ENCODE measurements at places on chromosomes 11 and 22. TPM values are rescaled to one million over a fixed set of nuclear protein-coding genes. Genes with fewer than 3 reads are reported as not detected.

Gene DDTL
- 4.5 TPM for total RNA-seq

- H3K27me3 ChIP-seq = no peaks in the 10 kb centered on the region
- no peak overlapping the region for H3K4me3 ChIP-seq
- H3K4me1 ChIP-seq = no peaks in the 10 kb centered on the region
- no peak overlapping the region for H3K27ac ChIP-seq
- no peak for DNase-seq
These were observed 8.3 kb downstream of the SMTN start for GRCh38 chr22:31089160-31090100.

DNA sequence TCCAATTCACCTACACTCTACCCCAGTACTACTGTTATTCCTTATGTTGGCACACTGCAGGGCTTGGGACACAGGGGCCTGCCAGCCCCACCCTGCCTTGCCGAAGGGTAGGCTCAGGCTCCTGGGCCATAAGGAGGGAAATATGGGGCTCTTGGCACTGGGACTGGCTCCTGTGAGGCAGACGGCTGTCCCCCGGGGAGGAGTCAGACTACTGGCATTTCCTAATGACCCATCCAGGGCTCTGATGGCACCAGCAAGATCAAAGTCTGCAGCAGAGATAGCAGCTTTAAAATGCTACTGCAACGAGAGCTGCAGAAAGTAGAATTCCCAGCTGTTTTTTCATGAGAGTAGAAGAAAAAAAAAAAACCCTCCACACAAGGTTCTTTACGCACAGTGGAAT lies 42.2 kb upstream of the CYP2D6 start:
- H3K27me3 ChIP-seq = no peaks in the 10 kb centered on the region
- H3K4me3 ChIP-seq = no peak overlapping the region
- no peaks in the 10 kb centered on the region for H3K4me1 ChIP-seq
- H3K36me3 ChIP-seq = peaks cover 3% of the 10 kb centered on the region

DNA sequence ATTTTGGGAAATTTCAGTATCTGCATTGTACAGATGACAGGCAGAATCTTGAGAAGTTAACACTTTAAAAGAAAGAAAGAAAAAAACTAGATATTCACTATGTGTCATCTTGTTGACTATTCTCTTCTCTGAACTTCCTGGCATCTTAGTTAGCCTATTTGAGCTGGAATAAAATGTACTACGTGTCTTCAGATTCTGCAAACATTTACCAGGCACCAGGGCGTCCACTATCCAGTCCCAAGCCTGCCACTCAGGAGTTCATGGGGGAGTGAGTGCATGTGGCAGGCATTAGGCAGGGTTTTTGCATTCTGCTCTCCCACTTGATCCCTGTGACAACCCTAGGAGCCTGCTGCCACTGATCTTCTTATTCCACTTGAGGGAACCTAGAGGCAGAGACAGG lies 25.0 kb downstream of the TIMP3 start:
- no peaks in the 10 kb centered on the region for H3K27me3 ChIP-seq
- no peak overlapping the region for H3K4me3 ChIP-seq
- no peaks in the 10 kb centered on the region for H3K4me1 ChIP-seq
- no peak for DNase-seq
- peaks cover 2% of the 10 kb centered on the region for H3K36me3 ChIP-seq
